Right lung (tissue), 10 donors: ENCODE measurements at places on chromosomes 6 and 20.

DNA sequence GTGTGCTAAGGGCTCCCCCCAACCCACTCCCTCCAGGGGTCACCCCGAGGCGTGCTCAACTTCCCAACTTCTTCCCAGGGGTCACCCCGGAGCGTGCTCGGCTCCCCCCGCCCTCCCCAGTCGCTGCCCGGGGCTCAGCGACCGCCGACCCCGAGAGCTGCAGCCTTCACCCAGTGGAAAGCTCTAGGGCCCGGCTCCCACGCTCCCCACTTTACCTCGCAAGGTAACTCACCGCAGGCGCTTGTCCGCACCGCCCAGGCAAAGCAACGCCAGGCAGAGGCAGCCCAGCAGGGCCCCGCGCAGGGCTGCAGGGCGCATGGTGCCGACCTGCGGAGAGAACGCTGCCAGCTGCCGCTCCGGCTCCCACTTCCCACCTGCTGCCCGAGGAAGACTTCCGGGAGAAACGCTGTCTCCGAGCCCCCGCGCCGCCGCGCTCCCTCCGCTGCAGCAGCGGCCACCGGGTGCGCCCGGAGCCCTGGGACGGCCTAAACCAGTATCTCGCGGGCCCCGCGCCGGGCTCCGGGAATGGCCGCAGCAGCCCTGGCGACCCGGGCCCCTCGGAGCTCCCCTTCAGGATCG lies 396 bp downstream of the RNASET2 start:
- no peak for DNase-seq

DNA sequence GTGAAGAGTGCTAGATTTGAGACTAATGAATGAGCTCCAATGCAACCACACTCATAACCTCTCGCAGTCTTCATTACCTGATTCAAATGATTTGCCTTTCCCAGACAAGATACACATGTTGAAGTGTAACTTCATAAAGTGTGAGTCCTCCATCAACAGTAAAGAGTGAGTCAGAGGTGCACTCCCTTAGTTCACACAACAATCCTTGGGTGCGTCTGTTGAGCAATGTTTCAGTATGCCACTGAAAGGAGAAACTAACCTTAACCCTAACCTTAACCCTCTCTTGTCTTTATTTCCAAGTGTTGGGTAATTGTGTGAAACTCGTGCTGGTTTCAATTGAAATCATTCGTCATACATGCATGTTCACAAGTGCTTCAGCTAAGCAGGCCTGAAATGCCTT lies 21.0 kb upstream of the RIN2 start:
- DNase-seq = no peak

DNA sequence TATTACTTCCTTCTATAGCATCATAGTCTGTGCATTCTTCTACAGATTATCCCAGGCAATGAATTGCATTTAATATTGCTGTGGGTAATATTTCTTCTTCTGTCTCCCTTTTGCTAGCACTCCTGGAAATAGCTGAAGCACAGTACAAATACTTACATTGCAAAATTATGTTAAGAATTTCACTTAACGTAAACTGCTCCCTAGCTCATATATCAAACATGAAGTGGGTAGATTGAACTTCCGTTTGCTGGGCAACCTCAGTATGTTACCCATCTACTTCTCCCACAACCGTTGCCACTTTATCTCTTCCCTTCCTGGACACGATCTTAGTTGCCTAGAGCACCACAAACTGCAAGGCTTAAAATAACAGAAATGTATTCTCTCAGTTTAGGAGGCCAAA lies 963.3 kb downstream of the KIF16B start:
- DNase-seq = no peak

DNA sequence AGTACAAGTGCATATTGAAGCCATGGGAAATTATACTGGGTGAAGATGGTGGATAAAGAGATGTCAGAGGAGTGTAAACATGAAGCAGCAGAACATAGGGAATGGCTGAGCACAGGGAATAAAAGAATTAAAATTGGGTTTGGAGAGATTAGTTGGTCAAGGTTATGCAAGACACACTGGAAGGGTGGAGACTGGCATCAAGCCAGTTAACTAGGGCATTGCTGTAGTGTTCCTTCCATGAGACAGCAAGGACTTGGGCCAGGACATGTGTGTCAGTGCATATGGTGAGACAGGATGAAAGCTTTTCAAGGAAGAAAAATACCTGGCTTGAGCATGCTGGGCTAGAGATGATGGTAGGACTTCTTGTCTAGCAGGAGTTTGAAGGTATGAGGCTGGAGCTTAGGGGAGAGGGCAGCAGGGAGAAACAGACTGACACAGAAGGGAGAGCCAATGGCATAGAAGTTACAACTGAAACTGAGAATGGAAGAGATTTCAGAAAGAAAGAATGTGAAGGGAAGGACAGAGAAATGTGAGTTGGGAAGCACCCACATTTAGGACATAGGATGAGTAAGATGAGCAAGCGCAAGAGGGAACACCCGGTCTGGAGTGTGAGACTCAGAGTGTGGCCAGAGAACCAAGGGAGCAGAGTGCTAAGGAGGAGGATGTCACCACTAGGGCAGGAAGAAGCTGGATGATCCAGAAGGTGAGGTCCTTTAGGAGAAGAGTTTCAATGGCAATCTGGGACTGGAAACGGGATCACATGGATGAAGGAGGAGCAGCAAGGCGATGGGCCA lies 14.5 kb upstream of the TMEM170B start:
- DNase-seq = peak; percentile 0

DNA sequence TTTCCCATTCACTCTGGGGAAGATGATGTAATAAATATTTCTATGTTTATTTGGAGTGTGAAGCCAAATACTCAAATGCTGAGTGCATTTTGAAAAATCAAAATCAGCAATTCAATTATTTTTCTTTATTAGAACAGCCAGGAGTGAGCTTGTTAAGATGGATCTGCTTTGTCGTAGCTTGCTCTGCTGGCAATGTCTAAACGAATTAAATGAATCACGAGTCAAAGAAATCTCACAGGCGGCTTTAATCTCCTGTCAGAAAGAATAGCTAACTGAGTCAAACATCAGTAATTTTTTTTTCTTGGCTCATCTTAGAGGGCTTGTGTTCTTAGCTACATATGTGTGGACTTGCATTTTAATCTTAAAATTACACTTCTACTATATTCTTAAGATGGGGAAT lies 100.2 kb upstream of the HMGN3 start:
- DNase-seq = peak; percentile 66

DNA sequence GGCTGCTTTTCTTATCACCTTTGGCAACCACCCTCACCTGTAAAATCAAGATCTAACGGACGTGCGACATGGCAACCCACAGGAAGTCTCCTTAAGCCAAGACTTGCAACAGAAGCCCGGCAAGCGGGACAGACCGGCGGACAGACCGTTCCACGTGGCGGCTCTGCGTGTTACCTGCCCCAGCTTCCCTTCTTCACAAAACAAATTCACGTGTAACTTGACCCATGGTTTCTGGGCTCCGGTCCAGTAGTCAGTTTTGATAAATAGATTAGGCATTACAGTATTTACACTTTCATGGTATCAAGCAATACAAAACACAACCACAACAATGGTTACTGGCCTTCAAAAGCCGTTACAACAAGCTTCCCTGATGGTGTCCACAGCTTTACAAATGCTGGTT lies 133.8 kb downstream of the PRND start:
- DNase-seq = no peak

GRCh38 chr20:19008497-19008896 lies 194.9 kb downstream of the SCP2D1 start:
- no peak for DNase-seq

- peak; percentile 15 for DNase-seq
These were observed 141.5 kb upstream of the PDE10A start for GRCh38 chr6:165804331-165805066.

DNA sequence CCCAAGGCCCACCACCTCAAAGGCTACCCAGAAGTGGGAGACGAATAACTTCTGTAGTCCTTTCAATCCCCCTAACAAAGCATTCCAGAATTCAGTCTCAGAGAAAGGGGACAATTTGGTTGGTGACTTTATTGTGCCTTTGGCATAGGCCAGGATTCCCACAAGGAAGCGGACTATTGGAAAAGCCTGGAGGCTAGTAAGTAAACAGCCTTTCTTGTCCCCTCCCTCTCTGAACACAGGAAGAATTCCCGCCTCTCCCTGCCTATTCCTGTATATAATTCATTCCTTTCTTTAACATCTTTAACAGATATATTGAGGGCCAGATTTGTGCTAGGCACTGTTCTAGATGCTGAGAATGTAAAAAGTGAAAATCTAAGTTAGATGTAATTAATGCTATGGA lies 36.1 kb downstream of the RNF8 start:
- no peak for DNase-seq

GRCh38 chr6:120556491-120556890 lies 777.8 kb downstream of the TBC1D32 start:
- no peak for DNase-seq

GRCh38 chr20:24275946-24276705 lies 193.3 kb upstream of the SYNDIG1 start:
- no peak for DNase-seq

DNA sequence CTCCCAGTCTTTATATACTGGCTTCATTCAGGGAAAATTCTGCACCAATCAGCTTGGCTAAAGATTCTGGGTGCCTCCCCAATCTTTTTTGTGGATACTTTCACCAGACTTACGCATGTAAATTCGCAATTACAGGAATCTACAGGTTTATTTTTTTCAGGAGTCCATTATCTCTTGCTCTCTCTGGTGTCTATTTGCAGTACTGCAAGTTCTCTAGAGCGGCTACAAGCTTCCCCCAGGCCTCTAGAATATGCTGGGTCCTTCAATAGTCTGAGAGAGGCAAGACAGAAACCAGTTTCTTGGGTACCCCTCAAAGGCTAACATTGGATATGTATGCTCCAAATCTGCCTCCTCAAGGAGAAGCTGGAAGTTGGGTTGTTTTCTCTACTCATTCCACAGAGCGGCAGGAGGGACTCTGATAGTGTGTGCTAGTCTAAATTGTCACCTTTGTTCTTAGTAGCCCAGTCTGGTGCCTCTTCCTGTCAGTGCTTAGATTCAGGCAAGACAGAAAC lies 58.5 kb downstream of the SUN5 start:
- no peak for DNase-seq

GRCh38 chr20:14384416-14385175 lies 47.2 kb upstream of the FLRT3 start:
- peak; percentile 19 for DNase-seq

DNA sequence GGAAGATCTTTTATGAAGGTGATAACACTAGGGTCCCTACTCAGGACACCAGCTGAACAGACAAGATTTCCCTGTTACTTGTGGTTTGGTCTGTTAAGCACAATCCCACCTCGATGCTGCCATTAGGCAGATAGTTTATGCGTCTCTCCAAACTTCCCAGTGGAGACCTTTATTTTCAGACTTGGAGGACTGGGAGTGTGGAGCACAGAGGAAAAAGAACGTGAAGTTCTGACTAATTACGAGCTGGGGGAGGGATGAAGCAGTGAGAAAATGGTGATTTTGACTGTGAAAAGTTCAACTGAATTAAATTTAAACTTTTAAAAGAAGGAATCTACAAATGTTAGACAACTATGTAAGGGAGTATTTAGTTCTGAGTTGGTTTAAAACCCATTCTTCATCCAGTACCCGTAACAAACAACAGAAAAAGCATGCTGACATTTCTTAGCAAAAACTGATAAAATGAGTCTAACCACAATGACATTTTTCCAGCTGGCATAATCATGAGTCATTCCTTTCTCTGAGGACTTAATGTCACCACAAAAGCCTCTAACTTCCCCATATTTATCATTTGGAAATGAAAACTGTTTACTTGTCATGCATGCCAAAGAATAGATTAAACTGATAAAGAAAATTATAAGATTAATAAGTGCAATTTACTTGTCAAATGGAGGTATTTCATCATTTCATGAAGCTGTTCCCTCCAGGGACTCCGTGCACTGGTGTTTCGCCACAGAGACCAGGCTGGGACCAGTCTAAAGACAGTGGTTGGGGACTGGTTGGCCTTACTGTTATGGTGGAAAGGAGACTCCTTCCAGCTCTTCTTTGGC lies 113.3 kb upstream of the SSTR4 start:
- DNase-seq = no peak

DNA sequence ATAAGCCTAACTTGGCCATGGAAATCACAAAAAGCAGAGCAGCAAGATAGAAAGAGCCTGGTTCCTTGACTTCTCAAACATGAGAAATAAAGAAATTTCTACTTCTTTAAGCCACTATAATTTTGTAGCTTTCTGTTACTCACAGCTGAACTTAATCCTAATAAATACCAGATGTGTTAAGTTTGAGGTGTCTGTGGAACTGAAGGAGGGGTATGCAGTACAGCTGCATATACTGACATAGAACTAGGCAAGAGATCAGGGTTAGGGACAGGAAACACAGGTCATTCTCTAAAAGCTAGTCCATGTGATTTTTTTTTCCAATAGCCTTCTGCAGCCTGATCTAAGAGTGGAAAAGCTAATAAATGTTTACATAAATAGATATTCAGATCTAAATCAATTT lies 123.9 kb downstream of the COL12A1 start:
- DNase-seq = no peak

DNA sequence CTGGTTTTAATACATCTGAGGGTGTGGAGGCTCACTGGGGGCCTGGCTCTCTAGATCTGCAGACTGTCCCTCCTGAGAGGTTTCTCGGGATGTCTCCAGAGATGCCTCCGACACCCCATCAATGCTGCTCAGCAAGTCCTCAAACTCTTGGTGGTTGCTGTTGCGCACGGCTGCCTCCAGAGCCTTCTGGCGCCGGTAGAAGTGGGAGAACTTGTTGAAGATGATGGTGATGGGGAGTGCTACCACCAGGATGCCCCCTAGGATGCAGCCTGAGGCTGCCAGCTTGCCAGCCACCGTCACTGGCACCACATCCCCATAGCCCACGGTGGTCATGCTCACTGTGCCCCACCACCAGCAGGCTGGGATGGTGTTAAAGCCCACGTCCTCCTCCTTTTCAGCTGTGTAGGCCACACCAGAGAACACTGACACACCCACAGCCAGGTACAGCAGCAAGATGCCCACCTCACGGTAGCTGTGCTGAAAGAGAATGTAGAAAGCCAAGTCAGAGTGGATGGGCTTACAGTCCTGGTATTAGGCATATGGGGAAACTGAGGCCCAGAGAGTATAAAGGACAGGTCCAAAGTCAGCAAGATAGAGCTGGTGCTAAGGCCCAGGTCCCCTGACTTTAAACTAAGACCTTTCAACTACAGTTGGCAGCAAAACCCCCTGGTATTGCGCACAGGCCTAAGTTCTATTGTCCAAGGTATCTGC lies 5.9 kb downstream of the KCNS1 start:
- DNase-seq = no peak

GRCh38 chr6:157885211-157885788 lies 62.3 kb downstream of the SNX9 start:
- no peak for DNase-seq

- no peak for DNase-seq
These were observed 120.7 kb downstream of the DHX35 start for GRCh38 chr20:39082622-39083398.

- DNase-seq = no peak
These were observed 232.1 kb upstream of the TENT5A start for GRCh38 chr6:81984599-81984998.

DNA sequence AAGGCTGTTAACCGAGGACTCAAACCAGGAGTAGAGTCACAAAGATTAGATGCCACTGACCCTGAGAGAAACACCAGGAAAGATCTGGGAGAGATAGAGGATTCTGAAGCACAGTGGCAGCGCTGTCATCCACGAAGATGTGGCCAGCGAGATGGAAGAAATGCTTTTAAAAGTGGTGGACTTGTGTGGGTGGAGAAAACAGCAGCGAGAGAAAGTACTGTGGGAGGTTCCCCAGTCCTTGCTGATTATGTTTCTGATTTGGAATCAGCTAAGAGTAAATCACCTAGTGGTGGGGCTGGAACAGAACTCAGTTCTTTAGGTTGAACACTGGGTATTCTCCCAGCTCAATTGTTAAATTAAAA lies 435 bp upstream of the ZNF322 start:
- DNase-seq = no peak

- no peak for DNase-seq
These were observed 22.2 kb downstream of the C20orf203 start for GRCh38 chr20:32651537-32651936.
